ENCODE measurements at places on chromosomes 7 and 10.

GRCh38 chr10:130453036-130453720, 317.0 kb downstream of the GLRX3 start:
- no peak for DNase-seq

DNA sequence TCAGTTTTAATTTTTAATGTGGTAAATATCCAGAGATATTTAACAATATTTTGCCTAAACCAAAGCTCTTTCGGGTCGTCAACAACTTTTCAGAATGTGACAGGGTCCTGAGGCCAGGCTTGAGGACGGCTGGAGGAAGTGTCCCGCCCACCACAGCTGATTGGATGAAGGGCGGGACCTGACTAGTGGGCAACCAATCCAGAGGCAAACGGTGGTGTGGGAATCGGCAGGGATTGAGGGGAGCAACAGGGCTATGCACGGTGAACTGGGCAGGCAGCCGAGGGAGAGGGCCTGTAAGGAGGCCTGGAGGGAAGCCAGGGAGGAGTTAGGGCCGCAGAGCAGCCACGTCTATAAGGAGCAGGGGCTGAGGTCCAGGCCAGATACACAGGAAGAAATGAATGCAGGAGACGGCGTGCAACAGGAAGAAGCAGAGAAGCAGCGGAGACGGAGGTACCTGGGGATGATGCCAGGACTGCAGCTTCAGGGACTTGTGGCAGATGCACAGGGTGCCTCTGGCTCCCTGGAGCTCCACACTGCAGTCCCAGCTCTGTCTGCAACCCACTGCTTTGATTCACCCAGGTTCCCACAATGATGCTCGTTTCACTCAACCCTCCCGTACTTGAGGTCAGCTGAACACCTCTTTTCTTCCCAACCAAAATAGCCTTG, 46.1 kb upstream of the ZMIZ1 start:
- no peak for DNase-seq

DNA sequence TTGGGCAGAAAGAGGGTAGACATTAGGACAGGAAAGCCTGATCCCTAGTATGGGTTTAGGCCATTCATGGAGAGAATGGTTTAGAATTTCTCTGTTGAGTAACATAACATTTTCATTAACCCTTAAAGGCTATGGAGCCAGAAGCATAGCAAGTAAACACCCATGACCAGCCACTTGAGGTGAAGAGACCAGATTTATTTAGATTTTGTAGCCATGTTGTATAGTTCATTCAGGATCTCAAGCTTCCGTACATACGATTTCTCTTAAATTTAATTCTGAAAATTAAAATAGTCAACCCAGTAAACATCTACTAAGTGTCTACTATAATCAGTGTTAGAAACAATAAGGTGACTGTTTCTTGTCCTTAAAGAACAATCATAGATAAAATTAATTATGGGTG, 51.5 kb downstream of the CPED1 start:
- no peak for DNase-seq

DNA sequence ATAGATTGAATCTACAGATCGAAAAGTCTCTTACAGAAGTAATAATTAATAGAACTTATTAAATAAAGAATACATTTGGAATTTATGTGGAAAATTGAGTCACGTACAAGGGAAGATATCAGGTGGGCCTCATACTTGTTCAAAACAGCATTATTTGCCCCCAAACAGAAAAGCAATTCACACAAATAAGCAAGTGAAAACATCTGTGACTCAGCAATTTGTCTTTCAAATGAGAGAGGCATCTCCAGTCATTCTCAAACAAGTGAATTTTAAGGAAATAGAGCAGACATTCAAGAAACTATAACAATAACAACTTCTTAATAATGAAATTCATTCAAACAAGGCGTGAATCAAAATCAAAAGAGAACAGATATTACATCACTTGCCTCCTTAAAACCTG, 50.1 kb downstream of the SEMA3A start:
- DNase-seq, result no peak

- DNase-seq, result no peak
Measured at GRCh38 chr10:29343607-29344038, 54.8 kb downstream of the LYZL1 start.

- no peak for DNase-seq
Measured at GRCh38 chr10:123888751-123889150, 2.9 kb downstream of the CPXM2 start.

DNA sequence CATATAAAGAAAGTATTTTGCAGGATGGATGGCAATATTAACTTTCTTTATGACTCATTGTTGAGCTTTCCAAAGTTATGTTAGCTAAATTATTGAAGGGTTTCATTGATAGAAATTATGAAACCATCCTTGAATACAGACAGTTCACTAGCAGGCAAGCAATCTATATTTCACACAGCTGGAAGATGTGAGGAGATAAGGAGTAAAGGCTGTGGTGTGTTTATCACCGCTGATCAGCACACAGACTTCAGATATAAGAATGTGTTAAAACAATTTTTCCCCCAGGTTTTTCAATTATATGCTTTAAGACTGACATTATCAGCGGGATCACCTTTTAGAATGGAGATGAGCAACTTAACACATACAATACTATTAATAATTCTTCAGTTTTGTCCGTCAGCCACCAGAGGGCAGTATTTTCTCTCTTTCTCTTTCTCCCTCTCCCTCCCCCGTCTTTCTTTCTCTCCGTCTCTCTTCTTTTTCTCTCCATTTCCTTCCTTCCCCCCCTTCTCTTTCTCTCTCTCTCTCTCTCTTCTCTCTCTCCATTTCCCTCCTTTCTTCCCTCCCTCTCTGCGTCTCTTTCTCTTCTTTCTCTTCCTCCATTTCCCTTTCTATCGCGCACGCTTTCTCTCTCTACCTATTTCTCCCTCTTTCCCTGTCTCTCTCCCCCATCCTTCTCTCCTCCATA, 62.9 kb upstream of the FAM171A1 start:
- peak; percentile 8 for DNase-seq

DNA sequence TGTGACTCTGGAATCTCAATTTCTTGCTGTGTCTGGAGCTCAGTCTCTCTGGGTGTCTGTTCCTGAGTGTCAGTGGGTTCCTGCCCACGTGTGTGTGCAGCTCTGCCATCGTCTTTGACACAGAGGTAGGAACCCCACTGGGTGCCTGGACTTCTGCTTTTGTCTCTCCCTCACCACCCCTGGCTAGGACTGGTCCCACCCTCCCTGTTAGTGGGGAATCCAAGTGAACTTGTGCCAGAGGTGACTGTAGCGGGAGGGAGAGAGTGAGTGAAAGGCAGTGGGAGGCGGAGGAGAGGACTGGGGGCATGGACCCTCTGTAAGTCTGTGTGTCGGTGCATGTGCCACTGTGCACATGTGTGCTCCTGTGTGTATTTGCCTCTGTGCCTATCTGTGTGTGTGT, 299.9 kb upstream of the ZMIZ1 start:
- no peak for DNase-seq
